HFFc6 (cell line): ENCODE measurements at places on chromosomes 1 and 21.

DNA sequence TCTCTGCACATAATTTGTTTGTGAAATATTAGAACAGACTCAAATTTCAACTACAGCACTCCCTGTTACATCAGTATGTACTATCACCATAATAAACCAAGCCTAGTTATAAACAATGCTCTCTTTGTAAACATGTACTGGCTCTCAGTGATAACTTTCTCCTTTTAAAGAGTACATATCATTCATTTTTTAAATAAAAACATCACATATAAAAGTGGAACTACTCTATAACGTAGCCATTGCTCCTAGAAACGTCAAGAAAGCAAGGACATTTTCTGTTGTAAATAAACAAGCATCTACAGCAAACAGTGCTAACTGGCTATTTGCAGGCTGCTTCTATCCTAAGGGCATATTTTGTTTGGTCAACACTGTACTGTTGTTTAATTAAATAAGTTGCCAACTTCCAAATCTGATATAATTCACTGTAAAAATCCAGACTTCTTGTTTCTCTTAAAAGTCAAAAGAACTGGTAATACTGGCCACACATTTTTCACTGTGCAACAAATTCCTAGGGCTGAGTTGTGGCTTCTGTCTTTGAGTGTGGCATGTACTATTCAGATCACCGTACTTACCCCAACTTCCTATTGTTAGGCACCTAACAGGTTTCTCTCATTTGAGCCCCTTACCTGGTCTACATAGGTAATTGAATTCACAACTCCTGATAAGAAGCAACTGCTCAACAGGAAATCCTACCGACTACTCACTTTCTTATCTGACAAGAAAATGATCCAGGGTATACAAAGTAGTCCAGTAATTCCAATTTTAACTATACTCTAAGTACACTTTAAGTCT, 111.9 kb downstream of the DENND1B start:
- DNase-seq, result no peak

- DNase-seq, result no peak
These were observed 379.6 kb downstream of the TTLL7 start for GRCh38 chr1:83619170-83619896.

GRCh38 chr1:24286246-24287010, 32.7 kb upstream of the GRHL3 start:
- no peak for DNase-seq

DNA sequence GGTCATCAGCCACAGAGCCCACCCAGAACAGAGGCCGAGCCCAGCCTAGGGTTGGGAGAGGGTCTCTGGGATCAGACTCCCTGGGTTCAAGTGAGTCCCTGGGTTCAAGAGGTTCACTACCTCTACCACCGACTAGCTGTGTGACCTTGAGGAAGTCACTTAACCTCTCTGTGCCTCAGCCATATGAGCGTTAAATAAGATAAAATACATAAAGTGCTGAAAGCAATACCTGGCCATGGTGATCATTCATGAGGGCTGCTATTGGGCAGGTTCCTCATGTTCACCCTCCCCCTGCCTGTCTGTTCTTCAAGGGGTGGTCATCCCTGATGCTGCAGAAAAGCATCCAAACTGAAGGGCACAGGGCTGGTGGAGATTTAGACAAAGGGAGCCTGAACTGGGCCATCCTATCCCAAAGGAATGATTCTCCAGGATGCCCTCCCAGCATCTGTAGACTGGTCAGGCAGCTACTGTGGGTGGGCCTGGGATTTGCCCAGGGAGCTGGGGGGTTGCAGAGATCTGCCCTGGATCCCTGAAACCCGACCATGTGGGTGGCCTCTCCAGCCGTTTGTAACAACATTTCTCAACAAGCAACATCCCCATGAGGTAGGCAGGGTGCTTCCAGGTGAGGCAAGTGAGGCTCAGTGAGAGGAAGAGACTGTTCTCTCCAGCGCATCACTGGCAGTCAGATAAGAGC, 196.6 kb downstream of the MATN1 start:
- DNase-seq, result no peak

DNA sequence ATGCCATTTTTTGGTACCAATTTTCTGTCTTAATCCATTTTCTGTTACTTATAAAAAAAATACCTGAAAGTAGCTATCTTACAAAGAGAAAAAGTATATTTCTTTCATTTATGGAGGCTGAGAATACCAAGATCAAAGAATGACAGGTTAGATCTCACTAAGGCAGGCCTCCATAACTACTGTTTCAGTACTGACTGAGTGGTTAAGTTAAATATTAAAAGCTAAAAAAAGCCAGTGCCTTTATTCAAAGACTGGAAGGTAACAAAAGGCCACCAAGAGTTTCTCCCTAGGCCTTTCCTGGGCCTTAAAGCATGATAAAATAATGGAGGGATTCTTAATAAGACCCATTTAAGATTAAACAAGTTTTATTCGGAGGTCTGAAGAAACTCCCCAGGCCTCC, 687.7 kb upstream of the ADGRL4 start:
- no peak for DNase-seq

DNA sequence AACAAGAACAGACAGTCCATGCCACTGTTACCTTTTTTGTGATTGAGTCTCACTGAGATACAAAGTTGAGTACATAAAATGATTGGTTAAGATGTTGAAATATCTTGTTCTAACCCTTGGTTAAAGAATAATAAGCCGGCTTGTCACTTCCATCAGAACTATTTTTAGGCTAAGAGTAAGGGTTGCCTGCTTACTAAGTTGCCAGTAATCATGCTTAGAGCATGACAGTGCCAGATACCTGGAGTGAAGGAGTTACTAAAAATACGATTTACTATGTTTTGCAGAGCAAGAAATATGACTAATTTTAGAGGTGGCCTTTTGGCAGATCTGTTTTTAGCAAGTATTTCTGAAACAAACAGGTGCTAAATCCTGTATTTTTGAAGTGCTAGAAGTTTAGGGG, 6.0 kb downstream of the HUNK start:
- no peak for DNase-seq

DNA sequence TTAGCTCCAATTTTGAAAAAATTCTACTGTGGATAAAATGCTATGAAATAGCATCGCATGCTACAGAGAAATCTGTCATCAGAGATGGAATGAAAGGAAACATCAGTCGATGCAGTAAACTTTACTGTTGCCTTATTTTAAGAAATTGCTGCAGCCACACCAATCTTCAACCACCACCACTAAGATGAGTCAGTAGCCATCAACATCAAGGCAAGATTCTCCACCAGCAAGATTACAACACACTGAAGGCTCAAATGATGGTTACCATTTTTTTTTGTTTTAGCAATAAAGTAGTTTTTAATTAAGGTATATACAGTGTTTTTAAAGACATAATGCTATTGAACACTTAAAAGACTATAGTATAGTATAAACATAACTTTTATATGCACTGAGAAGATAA, 95.6 kb upstream of the JUN start:
- peak; percentile 20 for DNase-seq

DNA sequence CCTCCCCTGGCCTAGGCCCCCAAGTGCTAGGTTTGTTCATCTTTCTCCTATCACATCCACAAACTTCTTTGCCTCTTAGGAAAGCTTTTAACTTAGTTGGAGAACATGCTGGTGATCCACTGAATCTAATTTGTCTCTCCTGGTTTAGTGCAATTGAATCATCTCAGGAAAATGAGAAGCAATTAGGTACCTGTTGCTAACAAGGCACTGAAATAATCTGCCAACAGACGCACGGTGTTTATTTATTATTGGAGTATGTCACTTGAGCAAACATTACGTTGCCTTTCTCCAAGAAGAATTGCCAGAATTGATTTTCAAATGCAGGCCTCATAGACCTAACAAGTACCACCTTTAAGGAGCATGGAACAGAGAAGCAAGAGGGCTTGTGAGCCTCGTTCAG, 309.4 kb downstream of the NFIA start:
- no peak for DNase-seq

- DNase-seq, result no peak
These were observed 180.7 kb upstream of the VAMP3 start for GRCh38 chr1:7590426-7590790.

- no peak for DNase-seq
These were observed 119.2 kb upstream of the ATP1B1 start for GRCh38 chr1:168987330-168987729.

DNA sequence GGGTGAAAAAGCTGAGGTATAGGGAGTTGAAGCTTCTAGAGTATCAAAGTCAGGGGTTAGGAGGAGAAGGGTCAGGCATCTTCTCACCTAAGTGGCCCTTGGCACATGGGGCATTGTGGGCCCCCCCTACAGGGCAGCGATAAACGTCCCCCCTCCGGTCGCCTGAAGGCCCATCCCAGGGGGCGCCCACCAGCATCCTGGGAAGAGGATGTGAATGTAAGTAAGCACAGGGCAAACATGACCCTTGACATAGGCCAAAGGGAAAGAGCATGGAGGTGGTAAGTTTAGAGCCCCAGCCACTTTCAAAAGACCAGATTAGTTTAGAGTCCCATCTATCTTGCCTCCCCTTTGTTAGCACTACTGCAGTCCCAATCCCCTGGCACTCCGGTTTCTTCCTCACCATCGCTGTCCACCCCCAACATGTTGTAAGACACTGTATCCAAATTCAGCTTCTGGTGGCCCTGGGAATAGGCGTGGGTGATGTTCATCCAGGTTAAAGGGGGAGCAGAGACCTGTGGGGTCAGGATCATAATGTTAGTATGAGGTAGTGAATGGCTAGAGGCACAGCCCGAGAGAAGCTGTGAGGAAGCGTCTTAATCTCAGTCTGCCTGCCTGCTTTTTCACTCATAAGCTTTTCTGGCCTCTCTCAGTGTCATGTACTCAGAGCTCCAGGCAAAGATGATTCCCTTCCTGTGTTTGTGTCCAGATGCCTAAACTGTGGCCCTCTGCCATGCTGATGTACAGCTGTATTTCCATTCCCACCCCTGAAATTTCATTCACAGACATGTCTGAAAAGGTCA, 2.7 kb downstream of the ITGA10 start:
- DNase-seq, result no peak

DNA sequence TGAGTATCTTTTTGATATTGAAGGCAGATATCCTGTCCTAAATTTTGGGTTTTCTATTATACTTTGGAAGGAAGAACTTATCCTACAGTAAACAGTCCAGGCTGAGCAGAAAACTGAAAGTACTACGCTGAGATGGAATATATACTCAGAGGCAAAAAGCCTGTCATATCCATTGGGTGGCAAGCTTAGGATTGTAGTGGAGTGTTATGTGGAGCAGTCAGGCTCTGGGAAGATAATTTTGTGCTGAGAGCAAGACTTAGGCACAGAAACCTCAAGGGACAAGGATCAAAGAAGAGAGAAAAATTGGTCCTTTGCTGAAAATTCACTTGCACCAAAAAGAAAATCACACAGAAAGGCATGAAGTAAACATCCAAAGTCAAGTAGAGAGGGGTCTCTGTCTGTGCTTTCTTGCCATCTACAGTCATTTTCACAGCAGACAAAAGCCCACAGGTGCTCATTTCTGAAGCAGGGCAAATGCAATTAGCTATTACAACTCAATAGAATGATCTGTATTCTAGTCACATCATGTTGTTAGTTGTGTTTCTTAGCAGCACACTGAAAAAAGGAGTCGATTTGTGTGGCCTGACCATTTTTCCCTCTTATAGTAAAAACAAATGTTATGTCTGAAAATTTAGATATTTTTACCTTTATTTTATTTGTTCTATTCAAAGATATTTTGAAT, 38.5 kb downstream of the CRB1 start:
- DNase-seq, result no peak

DNA sequence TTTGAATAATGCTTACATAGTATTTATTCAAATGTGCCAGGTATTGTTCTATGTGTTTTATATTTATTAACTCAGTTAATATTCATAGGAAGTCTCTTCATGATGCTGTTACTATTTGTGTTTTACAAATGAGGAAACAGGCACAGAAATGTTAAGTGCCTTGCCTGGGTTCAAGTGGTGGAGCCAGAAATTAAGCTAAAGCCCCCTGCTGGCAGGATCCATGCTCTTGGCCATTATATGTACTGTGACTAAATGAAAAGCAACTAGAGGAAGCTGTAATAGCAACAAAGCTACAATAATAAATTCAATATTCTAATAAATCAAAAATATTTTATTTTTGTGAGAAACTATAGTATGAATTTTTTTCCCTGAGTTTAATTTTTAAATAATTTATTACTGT, 30.0 kb downstream of the IARS2 start:
- no peak for DNase-seq

GRCh38 chr1:204250428-204251030, 36.7 kb upstream of the GOLT1A start:
- no peak for DNase-seq

GRCh38 chr1:21689661-21690372, 20.7 kb upstream of the RAP1GAP start:
- DNase-seq, result no peak

DNA sequence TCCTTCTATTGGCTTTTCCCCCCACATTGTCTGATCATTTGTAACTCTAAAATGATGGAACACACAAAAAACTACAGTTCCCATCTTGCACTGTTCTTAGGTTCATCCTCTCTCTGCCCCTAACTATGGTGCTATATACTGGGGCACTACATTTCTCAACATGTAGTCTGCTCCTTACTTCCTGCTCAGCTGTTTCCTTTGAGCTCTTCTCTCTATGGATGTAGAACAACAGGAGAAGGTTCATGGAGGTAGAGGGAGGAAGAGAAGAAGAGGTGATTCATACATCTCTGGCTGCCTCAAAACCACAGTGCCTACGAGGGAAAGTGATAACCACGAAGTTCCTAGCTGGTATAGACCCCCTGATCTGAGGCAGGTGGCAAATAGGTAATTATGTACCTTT, 7.0 kb upstream of the C1orf146 start:
- DNase-seq, result no peak
